ENCODE measurements at places on chromosomes 16 and 17.

GRCh38 chr17:60583008-60583407 is 17.0 kb upstream of the PPM1D start:
- no peak for DNase-seq

DNA sequence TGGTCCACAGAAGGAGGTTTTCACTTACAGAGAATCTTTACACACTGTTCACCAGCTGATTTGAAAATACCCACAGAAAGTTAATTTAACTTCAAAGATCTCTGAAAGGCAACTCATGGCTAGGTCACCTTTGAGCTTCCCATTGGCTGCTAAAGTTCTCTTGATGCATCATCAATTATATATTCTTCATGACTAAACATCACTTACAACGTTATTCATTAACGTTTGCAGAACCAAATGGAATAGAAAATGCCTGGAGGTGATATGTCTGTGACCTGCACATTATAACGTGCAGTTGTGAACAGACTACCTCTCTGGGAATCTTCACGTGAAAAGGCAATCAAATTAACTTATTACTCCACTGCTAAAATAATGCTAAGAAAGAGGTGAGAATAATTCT is 238.5 kb downstream of the ZFHX3 start:
- DNase-seq = no peak

- no peak for DNase-seq
These were observed 1.4 kb downstream of the NOTUM start for GRCh38 chr17:81959362-81960129.

- no peak for DNase-seq
These were observed 353.7 kb downstream of the SHISA9 start for GRCh38 chr16:13254998-13255614.

DNA sequence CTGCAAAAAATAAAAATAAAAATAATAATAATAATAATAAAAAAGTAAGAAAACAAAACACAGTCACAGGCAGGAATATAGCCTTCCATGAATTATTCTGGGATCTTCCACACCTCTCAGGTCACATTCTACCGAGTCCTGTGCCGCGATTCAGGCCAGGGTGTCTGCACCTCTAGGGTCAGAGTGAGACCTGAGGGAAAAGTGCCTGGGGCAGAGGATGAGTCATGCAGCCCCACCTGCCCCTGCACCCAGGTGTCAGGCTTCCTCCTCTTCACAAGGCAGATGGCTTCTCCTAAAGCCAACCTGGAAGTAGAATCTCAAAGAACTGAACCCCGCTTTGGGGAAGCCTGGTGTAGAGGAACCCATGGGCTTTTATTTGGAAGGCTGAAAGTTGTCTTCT is 283.7 kb downstream of the CPPED1 start:
- no peak for DNase-seq

DNA sequence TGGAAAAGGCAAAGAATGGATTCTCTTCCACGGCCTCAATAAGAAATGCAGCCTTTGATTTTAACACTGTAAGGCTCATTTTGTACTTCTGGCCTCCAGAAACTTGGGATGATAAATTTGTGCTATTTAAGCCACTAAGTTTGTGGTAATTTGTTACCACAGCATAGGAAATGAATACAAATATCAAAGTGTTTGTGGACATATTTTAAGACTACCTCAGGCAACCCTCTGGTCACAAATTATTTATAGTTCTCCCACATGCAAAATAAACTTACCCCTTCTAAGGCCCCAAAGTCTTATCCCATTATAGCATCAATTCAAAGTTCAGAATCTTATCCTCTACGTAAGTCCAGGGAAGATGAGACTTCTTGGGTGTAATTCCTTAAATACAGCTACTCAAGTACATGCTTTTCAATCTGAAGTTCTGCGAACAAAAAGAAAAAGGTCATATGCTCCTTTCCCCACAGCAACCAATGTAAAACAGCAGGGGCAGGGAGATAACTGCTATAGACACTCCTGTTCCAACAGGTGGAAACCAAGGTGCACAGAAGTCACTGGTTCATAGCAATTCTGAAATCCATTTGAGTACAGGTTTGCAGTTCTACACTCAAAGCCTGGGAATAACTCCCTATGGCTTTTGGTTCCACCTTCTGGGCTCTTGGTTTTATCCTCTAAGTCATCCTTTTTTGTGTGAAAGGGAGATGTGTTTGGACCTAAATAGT is 5.4 kb upstream of the EFCAB13 start:
- no peak for DNase-seq

GRCh38 chr17:71395901-71396300 is 724.9 kb upstream of the SOX9 start:
- DNase-seq = no peak

DNA sequence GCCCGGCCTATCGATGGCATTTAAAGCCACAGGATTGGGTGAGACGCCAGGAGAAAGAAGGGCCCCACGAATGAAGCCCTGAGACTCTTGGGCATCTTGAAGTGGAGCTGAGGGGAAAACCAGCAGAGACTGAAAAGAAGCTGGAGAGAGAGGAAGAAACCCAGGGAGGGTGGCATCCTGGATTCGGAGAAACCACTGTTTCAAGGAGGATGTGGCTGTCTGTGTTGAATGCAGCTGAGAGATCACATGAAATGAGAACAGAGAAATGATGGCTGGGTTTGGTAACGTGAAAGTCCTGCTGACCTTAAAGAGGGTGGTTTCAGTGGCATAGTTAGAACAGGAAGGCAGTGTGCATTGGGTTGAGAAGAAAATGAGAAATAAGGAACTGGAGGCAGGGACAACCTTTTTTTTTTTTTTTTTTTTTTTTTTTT is 3.8 kb downstream of the TNFSF12 start:
- DNase-seq = no peak

DNA sequence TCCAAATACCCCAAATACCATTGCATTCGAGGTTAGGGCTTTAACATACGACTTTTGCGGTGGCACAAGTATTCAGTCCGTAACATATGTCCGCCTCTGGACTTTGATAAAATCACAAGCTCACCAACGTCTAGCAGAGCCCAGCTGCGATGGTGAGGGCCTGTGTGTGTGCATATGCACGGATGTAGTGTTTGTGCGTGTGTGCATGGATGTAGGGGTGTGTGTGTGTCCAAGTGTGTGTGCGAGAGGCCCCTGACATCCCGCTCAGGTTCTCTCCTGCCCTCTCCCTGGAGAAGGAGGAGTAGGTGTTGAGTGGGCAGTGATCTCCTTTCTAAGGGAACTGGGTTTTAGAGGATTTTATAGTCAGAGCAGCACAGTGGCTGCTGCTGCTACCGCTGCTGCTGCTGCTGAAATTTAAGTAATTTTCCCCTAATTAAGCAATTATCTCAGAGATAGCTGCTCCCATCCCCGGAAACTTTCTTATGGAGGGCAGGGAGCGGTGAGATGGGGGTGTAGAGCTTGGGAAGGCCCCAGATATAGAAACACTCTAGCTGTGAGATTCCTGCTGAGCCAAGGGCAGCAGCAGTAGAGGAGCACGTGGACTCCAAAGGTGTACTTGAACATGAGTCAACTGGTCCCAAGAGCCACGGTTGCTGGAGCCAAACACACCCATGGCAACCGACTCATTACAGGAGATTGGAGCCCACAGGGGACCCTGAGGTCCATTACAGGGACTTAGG is 121.7 kb upstream of the SDK2 start:
- no peak for DNase-seq

GRCh38 chr17:7794075-7794663 is 39.8 kb upstream of the KDM6B start:
- no peak for DNase-seq

- no peak for DNase-seq
These were observed 8.8 kb upstream of the CNOT1 start for GRCh38 chr16:58638148-58639036.
